ENCODE measurements at places on chromosomes 7 and 10.

DNA sequence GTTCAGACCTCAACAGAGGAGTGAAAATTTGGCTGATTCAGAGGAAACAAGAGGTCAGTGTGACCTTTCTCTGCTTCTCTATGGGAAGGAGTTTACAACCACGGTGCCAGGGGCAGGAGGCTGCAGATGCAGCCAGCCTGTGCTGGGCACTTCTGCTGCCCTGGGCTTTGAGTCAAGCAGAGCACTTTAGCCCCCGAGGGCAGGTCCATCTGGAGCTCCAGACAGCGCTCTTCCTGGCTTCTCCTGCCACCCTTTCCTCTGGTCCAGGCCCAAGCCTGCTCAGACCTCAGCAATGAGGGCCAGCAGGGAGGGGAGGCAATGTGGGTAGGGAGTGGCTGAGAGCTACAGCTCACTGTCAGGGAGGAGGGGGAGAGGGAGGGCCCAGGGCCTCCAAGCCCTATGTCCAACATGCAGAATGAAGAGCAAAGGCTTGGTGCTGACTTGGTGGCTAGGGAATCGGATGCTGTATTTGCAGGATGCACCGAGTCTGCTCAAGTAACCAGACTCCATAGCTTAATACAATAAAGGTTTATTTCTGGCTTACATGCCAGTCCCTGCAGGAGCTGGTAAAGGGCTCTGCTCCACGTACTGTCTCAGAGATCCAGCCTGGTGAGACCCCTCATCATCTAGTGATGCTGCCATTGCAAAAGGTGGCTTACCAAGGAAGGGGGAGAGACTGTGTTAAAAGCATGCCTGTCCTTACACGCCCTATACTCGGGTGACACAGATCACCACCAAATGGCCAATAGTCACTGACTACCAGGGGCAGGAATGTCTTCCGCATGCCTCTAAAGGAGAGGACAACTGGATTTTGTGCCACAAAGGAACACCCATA, 481.6 kb downstream of the RPS24 start:
- no peak for DNase-seq

- no peak for DNase-seq
These were observed 17.4 kb downstream of the TRIM8 start for GRCh38 chr10:102661658-102662028.

DNA sequence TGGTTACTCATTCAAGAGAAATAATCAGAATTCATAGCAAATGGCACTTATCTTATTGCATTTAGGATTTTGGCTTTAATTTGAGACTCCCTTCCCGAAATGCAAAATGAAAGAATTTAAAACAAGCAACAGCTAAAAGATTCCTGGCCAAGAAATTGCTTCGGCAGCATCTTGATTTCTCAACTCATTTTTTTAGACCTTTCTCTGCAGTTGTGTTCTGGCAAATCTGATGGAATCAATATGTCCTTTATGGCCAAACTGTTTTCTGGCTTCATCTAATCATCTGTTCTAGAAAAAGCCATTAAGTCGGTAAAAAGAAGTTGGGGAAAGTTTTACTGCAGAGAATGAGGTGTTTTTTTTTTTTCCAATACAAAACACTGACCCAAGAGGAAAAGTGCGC, 172.1 kb downstream of the SLC16A9 start:
- DNase-seq = no peak

DNA sequence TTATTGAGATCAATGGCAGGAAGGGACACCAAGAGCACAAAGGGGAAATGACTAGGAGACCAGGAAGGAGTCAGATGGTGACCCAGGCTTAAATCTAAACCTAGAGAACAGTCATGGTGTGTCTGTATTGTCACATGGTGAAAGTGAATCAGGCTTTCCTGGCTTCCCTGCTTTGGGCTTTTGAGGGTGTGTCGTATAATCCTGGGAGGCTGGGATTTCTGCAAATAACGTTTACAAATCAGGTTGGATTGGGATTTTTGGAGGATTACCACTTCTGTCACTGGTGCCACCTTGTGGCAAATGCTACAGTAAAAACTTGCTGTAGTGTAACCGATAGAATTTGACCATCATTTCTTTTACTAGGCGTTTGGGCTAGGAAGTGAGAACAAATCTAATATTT, 502.6 kb downstream of the NRG3 start:
- DNase-seq = no peak

DNA sequence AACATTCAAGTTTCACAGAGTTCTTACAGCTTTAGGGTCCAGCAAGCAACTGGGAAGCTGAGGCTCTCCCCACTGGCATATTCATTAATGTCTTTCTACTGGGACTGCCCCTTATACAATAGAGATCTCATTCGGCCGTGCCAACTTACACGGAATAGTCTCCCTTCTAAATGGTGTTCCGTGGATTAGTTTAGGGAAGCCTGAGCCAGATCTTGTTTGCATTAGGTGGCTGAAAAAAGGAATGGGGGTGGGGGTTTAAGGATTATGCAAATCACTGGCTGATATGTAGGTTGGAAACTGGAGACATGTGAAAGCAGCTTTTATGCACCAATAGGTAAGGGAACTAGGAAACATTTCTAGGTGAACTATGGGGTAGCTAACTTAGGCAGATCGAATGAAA, 218.3 kb downstream of the TRIL start:
- DNase-seq = no peak

DNA sequence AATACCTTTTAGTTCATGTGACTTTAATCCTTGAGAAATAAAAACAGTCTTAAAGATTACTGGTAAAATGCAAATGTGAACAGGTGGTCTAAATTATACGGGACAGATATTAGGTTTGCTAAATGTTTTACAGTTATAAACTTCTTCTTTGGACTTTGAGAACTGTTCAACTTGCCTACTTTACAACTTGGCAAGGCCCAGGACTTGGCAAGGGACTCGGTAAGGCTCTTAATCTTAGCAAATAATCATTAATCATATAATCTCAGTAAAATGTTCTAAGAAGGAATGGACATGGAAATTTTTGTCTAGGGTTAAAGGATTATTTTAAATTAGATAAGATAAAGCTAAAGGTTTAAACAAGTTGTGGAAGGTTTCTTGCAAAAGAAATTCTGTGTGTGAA, 4.8 kb upstream of the UBE2D4 start:
- no peak for DNase-seq

DNA sequence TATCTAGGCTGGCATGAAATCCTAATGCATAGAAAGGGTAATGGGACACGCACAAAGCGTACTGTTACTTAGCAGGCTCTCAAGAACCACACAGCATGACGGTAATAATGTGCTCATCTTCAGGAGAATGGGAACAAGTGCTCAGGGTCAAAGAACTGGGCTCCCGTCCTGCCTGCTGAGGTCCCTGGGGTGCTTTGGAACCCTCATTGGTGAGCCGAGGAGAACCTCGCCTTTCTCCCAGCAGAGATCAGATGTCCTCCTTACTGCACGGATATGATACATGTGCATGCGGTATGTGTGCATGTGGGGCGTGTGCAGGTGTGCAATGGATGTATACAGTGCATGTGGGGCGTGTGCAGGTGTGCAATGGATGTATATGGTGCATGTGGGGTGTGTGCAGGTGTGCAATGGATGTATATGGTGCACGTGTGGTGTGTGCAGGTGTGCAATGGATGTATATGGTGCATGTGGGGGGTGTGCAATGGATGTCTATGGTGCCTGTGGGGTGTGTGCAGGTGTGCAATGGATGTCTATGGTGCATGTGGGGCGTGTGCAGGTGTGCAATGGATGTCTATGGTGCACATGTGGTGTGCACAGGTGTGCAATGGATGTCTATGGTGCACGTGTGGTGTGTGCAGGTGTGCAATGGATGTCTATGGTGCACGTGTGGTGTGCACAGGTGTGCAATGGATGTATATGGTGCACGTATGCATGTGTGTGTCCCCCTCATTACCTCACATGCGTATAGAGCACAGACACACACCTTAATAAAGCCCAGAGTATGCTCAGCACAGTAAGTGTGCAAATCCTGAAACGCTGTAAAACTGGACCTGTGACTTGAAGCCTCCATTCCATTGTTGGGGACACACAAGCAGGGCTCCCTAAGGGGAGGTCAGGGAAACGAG, 336.3 kb downstream of the PTPRN2 start:
- DNase-seq = no peak

GRCh38 chr10:124698545-124699469, 45.4 kb downstream of the FAM53B start:
- no peak for DNase-seq

- no peak for DNase-seq
These were observed 114.8 kb downstream of the NT5C2 start for GRCh38 chr10:103078309-103078615.

DNA sequence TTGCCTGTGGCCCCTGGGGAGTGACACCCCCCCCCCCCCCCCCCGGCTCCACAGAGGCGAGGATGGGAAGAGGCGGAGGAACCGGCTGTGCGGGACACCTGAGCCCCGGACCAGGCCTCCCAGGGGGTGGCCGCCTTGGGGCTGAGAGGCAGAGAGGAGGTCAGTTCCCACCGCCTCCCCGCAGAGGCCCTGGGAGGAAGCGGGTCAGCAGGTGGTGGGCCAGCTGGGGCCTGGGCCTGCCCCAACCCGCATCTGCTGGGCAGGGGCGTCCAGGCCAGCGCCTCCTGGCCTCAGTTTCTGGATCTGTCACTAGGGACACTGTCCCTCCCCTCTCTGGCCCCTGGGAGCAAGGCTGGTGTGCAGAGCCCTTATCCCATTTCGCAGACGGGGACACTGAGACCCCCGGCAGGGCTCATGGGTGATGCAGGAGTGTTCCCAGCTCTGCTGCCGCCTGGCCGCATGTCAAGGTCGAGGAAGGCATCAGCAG, 14.6 kb upstream of the LFNG start:
- no peak for DNase-seq

GRCh38 chr10:96632974-96633710, 46.3 kb upstream of the TM9SF3 start:
- DNase-seq = no peak

GRCh38 chr7:73773700-73774517, 3.8 kb upstream of the CLDN3 start:
- no peak for DNase-seq

GRCh38 chr10:28914701-28915100, 237.4 kb downstream of the BAMBI start:
- no peak for DNase-seq

DNA sequence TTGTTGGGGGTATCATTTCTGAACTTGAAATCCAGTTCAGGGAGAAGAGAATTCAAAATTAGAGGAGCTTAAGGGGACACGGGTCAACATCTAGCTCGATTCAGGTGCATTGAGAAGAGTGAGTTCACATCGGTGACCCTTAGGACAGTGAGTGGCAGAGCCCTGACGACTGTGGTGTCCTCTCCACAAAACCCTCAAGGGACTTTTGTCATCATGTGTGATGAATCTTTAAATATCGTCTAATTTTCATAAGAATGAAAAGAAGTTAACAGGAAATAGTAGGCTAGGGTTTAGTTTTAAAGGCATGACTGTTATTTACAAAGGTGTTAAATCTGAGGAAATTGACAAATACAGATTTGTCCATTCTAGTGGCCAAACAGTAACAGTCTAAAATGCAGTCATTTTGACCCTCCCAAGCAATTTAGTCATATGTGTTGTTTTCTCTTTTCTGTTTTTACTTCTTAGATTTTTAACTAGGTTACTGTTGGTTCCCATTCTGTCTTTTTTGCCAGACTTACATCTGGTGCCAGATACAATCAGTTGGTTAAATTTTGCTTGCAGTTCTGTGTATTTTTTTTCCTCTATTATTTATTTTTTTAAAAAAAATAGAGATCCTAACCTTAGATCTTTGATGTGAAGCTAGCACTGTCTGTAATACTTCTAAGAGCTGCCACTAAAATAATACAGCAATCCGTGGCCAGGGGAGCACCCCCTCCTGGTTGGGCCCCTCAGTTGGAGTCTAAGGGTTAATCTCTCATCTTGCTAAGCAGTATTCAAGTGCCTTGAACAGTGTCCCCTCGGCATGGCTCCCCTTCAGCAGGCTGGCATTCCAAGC, 34.9 kb upstream of the SH2B2 start:
- no peak for DNase-seq

DNA sequence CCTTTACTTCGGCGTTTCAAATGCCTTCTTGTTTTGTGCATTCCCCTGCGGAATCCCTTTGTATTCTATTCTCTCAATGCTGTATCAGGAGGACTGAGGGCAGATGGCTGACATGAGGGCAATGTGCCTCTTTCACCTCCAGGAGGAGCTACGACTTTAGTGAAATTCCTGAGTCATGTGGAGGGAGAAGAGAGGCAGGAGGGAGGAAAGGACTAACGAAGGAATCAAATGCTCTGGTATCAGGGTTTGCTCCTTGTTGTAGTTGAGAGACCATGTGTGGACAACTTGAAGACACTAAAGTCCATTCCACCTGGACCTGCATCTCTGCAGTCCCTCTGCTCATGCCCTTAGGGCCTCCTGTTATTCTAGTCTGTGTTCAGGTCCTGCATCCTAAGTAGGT, 40.2 kb upstream of the PRSS58 start:
- no peak for DNase-seq

GRCh38 chr7:20226860-20227259, 9.7 kb upstream of the MACC1 start:
- DNase-seq = no peak

GRCh38 chr10:124565565-124566221, 104.1 kb downstream of the LHPP start:
- no peak for DNase-seq

- DNase-seq = no peak
These were observed 107.8 kb upstream of the PPP1R3A start for GRCh38 chr7:114026486-114027089.

DNA sequence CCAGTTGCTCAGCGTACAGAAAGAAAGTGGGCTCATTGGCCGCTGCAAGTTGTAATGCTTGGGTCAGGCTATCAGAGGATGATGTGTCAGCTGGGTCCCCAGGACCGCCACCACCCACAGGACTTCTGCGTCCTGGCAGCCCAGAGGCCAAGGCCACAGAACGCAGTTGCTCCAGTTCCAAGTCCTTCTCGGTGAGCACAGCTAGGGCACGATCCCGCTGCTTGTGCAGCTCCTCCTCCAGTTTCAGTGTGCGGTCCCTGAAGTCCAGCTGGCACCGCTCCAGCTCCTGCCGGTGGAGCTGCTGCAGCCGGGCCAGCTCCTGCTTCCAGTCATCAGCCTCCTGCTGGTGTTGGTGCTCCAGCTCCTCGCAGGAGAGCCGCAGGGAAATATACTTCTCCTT, 3.0 kb downstream of the GCC1 start:
- DNase-seq = no peak

DNA sequence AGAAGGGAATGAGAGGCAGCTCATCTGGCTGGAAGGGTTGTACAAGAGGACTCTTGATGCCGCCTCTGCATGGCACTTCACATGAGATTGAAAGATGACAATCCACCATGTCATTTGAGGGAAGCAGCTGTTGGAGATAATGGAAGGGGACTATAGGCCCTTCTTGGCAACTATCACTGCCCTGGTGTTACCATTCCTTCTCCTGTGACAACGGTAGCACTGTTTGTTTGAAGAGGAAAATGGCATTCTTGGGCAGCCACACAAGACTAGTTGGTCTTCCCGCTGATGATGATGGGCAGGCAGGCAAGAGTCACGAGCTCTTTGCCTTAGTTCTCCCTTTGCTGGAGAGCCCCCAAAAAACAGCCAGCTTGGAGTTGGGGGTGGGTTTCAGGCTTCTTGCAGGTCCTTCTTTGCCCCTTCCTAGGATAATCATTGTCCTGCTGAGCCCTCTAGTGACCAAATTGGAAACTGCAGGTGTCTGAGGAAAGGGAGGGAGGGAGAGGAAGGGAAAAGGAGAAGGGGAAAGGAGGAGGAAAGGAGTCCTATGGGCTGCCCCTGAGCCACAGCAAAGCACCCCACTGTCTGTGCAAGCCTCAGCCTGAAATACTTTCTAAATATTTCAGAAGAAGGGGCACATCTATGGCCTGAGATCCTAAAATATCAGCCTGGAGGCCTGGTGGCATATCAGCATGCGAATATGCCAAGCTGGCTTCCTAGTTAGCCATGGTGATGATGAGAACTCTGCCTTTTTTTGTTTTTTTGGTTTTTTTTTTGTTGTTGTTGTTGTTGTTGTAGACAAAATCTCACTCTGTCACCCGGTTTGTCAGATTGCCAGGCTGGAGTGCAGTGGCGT, 165.6 kb upstream of the KMT2E start:
- no peak for DNase-seq

Measured in GF-D8 (cell line).